Smooth muscle cell of trachea (primary cell): ENCODE measurements at places on chromosomes 7 and 10. TPM values are rescaled to one million over a fixed set of nuclear protein-coding genes. Genes with fewer than 3 reads are reported as not detected.

The CALML5 gene
- not detected in 2 replicates for total RNA-seq

The SFRP4 gene
- total RNA-seq: 1.7 and 8.1 TPM in 2 replicates

The ANKRD22 gene
- not detected in 2 replicates for total RNA-seq

The LIPF gene
- total RNA-seq: 0.29 TPM in 1 of 2 replicates, not detected in the other

The CPA2 gene
- not detected in 2 replicates for total RNA-seq

The EEF1AKMT2 gene
- total RNA-seq: 16.0 and 35.8 TPM in 2 replicates

The TMEM60 gene
- total RNA-seq: 17.0 and 22.1 TPM in 2 replicates

The DPP6 gene
- not detected in 2 replicates for total RNA-seq
